ENCODE measurements at places on chromosomes 7 and 10. TPM values are rescaled to one million over a fixed set of nuclear protein-coding genes. Genes with fewer than 3 reads are reported as not detected.

Gene ZNF488
- total RNA-seq, result not detected

Gene NAT16
- total RNA-seq, result not detected

Gene HMX3
- not detected for total RNA-seq

Gene DNAH11
- 0.03 TPM for total RNA-seq

Gene TEX47
- not detected for total RNA-seq

Gene PNLIPRP1
- not detected for total RNA-seq

Gene ZC3HAV1
- 6.5 TPM for total RNA-seq

Gene VWA2
- 0.08 TPM for total RNA-seq

Gene CUBN
- total RNA-seq, result 0.22 TPM

Gene GPR85
- total RNA-seq, result 0.59 TPM

Gene PILRA
- total RNA-seq, result 3.6 TPM

Gene CYP2C19
- total RNA-seq, result 0.11 TPM

Gene SGCE
- 15.8 TPM for total RNA-seq

Gene NEURL1
- total RNA-seq, result 0.05 TPM

Gene CRCP
- total RNA-seq, result 22.3 TPM

Gene GIMAP5
- 8.5 TPM for total RNA-seq

Gene TBC1D12
- total RNA-seq, result 4.4 TPM

Gene IFRD1
- 18.0 TPM for total RNA-seq

Gene BLNK
- 0.73 TPM for total RNA-seq

Gene TAS2R40
- not detected for total RNA-seq

Gene GJD4
- not detected for total RNA-seq

All from Right ventricle myocardium superior (tissue), 1 donor.